ENCODE measurements at places on chromosomes 7 and 10.

DNA sequence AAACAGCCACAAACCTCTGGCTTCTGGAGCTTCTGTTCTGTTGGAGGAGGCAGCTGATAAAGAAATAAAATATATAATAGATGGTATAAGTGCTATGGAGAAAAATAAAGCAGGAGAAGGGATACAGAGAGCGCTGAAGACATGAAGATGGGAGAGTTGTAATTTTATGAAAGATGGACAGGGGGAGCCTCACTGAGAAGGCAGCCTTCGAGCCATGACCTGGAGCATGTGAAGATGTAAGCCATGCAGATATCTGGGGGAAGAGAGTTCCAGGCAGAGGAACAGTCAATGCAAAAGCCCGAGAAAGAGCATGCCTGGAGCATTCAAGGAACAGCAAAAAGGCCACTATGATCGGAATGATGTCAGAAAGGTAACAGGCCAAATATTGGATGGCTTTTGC is 187.5 kb downstream of the KIAA1217 start:
- H3K36me3 ChIP-seq, result no peaks in the 10 kb centered on the region
- no peaks in the 10 kb centered on the region for H3K27me3 ChIP-seq
- DNase-seq, result no peak
- H3K4me1 ChIP-seq, result no peaks in the 10 kb centered on the region
- H3K27ac ChIP-seq, result no peak overlapping the region

DNA sequence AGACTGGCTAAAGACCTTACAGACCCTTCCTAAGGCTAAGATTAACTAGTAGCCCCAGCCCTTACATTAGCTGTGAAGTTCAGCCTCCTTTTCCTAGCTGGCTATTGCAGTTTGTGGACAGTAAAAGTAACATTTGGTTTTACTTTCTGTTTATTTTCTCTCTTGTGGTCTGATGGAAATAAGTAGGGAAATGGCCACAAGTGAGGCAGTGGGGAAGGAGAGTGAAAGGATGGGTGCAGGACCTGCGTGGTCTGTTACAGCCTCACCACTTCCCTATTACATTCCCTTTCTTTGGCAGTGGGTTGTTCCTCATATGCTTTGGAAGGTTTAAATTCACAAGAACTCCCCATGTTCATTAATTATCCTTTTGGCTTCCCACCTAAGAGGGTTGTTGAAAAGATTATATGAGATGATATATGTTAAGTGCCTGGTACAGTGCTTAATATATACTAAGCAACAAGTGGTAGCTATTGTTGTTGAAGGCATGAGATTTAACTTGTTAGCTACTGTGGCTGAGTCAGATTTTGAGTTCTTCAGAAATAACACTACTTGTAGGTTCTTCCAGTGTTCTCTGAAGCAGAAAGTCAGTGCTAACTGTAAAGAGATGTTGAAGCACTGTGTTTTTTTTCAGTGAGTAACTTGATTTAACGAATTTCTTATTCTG is 181.7 kb downstream of the ST7 start:
- H3K27me3 ChIP-seq, result no peaks in the 10 kb centered on the region
- H3K4me1 ChIP-seq, result no peaks in the 10 kb centered on the region
- H3K27ac ChIP-seq, result no peak overlapping the region
- H3K36me3 ChIP-seq, result peaks cover 5% of the 10 kb centered on the region
- H3K4me3 ChIP-seq, result no peak overlapping the region
- DNase-seq, result no peak

GRCh38 chr7:101094376-101094775 is 9.1 kb downstream of the TRIM56 start:
- H3K4me1 ChIP-seq, result peaks cover 7% of the 10 kb centered on the region
- no peak overlapping the region for H3K4me3 ChIP-seq
- H3K36me3 ChIP-seq, result peaks cover 32% of the 10 kb centered on the region
- no peak for DNase-seq
- no peak overlapping the region for H3K27ac ChIP-seq

GRCh38 chr7:88201305-88201704 is 18.5 kb downstream of the SRI start:
- H3K4me3 ChIP-seq, result no peak overlapping the region
- no peaks in the 10 kb centered on the region for H3K27me3 ChIP-seq
- no peaks in the 10 kb centered on the region for H3K4me1 ChIP-seq
- H3K36me3 ChIP-seq, result peaks cover 51% of the 10 kb centered on the region
- no peak for DNase-seq

GRCh38 chr7:127844707-127845331 is 186.4 kb downstream of the LRRC4 start:
- peaks cover 49% of the 10 kb centered on the region for H3K36me3 ChIP-seq
- no peak overlapping the region for H3K4me3 ChIP-seq
- no peak for DNase-seq

DNA sequence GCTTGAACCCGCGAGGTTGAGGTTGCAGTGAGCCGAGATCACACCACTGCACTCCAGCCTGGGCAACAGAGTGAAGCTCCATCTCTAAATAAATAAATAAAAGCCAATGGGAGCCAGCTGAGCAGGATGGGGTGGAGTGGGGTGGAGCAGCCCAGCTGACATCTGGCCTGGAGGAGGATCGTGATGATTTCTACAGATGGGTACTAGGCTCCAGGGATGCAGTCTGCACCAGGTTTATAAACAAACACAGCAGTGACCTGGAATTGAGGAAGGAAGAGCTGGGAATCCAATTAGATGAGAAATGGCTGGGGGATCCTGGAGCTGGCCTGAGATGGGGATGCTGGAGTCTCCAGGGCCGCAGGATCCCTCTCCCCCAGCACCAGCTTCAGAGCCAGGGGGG is 7.3 kb upstream of the GRIFIN start:
- no peaks in the 10 kb centered on the region for H3K4me1 ChIP-seq
- H3K27ac ChIP-seq, result no peak overlapping the region
- no peak for DNase-seq
- H3K36me3 ChIP-seq, result no peaks in the 10 kb centered on the region

DNA sequence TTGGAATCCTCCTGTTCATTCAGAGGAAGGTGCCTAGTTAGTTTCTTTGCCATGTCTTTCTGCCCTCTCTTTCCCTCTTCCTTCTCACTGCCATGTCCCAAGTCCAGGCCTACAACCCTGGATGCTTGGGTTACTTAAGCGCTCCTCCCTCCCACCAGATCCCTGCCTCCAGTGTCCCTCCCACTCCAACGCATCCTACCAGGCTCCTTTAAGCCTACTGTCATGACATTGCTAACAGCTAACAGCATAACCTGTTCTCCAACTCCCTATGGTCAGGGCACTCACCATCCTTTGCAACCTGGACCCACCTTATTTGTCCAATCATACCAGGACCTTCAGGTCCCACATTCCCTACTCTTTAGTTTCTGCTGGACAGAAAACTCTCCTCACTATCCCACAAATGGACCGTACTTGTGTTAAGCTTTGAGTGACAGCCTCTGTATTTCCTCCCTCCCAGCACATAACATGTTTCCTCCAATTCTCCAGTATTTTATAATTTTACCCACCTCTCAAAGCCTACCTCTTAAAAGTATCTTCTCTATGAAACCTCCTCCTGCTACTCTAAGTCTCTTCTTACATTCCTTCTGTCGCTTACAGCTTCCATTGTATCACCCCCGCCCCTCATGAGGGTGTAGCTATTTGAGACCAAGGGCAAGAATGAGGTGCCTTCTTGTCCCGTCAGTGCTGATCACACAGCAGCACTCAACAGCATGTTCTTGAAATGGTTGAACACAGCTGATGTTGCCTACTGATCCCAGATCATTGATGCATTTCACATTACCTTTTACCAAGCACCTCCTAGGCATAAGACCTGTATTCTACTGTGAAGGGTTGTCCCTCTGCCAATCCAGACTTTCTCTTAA is 1.7 kb downstream of the BLNK start:
- H3K4me3 ChIP-seq, result peak overlapping the region; percentile 91
- DNase-seq, result no peak
- peaks cover 60% of the 10 kb centered on the region for H3K36me3 ChIP-seq
- H3K27ac ChIP-seq, result peak overlapping the region; percentile 98

GRCh38 chr10:86074294-86074693 is 292.3 kb downstream of the GRID1 start:
- no peaks in the 10 kb centered on the region for H3K36me3 ChIP-seq
- H3K4me3 ChIP-seq, result no peak overlapping the region
- no peak overlapping the region for H3K27ac ChIP-seq
- DNase-seq, result no peak
- H3K4me1 ChIP-seq, result no peaks in the 10 kb centered on the region

GRCh38 chr7:108824840-108825580 is 255.3 kb downstream of the DNAJB9 start:
- DNase-seq, result no peak
- H3K27me3 ChIP-seq, result no peaks in the 10 kb centered on the region
- H3K36me3 ChIP-seq, result no peaks in the 10 kb centered on the region
- no peaks in the 10 kb centered on the region for H3K4me1 ChIP-seq
- no peak overlapping the region for H3K27ac ChIP-seq

- DNase-seq, result no peak
- peaks cover 5% of the 10 kb centered on the region for H3K36me3 ChIP-seq
- H3K27me3 ChIP-seq, result no peaks in the 10 kb centered on the region
- no peak overlapping the region for H3K4me3 ChIP-seq
Measured at GRCh38 chr10:74927701-74928100, 101.3 kb downstream of the KAT6B start.

DNA sequence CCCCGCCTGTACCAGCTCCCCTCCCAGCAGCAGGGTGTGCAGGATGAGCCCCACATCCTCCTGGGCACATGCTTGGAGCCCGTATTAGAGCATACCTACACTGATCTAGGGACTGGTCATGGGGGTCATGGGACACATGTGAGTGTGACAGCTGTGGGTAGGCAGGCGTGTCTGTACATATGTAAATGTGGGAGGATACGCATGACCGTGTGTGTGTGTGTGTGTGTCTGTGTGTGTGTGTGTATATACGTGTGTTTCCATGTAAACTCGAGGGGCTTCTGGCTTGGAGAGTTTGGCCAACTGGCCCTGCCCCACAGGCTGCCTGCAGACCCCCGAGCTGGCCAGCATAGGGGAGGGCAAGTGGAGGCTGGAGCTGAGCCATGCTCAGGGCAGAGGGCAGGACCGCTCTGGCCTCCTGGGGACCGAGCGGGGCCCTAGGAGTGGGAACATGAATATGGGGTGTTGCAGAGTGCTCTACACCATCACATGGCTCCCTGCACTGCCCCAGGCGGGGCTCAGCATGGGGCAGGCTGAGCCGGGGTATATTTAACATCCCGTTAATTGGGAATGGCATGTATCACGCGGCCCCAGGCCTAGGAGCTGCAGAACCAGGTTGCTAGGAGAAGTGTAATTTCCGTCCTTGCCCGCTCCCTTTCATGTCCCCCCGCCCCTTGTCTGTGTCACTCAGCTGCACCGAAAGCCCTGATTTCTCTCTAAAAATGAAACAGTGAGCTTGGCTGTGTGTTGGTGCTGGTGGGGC is 152.7 kb upstream of the PCBD1 start:
- H3K27me3 ChIP-seq, result peaks cover 14% of the 10 kb centered on the region
- no peaks in the 10 kb centered on the region for H3K4me1 ChIP-seq
- H3K27ac ChIP-seq, result no peak overlapping the region
- DNase-seq, result no peak

DNA sequence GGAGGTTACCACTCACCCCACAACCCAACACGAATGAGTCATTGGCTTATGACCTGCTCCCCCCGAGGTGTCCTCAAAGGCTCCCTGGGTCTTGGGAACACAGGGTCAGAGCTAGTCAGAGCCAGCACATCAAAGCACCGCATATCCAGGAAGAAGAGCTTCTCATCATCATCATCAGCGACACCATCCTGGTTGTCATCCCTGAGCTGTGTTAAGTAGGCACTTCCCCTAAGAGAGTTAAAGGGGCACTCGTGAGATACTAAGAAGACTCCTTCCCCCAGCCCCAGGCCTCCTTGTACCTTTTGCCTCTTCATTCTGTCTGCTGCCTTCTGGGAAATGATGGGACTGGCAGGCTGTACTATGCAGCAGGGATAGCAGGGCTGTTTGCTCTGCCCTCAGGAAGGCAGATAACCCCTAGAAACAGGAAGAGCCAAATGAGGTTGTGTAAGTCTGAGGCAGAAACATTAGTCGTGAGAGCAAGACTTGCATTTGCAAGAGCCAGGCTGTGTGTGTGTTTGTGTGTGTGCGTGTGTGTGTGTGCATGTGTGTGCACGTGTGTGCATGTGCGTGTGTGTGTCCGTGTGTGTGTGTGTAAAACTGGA is 11.1 kb upstream of the CPA1 start:
- no peak for DNase-seq
- H3K27me3 ChIP-seq, result no peaks in the 10 kb centered on the region
- H3K4me3 ChIP-seq, result no peak overlapping the region
- H3K27ac ChIP-seq, result no peak overlapping the region

- no peaks in the 10 kb centered on the region for H3K4me1 ChIP-seq
- no peak overlapping the region for H3K27ac ChIP-seq
- DNase-seq, result no peak
- no peak overlapping the region for H3K4me3 ChIP-seq
- no peaks in the 10 kb centered on the region for H3K36me3 ChIP-seq
Measured at GRCh38 chr10:60566096-60566495, 176.4 kb upstream of the ANK3 start.
